GM12864 (cell line): ENCODE measurements at places on chromosomes 3 and 15.

DNA sequence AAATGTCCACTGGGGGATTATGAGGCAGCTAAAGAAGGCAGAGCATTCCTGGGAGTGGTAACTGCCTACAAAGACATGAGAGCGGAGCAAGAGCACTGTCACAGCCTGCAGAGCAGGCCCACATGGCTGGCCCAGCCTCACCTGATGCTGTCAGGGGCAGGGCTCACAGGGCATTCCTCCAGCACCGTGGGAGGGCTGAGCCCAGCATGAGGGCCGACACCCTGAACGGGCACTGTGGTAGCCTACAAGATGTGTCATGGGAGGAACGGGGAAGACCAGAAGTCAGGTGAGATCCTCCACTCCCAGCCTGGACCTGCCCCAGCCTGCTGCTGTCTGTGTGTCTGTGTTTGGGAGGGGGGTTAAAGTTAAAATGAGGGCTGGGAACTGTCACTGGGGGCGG lies 30.1 kb downstream of the CCDC12 start:
- DNase-seq = no peak

GRCh38 chr3:36738702-36739101 lies 25.7 kb downstream of the DCLK3 start:
- DNase-seq = no peak

GRCh38 chr3:171700653-171701052 lies 109.6 kb downstream of the PLD1 start:
- DNase-seq = no peak

- no peak for DNase-seq
Observed at GRCh38 chr3:19347671-19348070, 199.4 kb downstream of the KCNH8 start.

GRCh38 chr3:183534249-183534648 lies 21.3 kb downstream of the KLHL6 start:
- no peak for DNase-seq

DNA sequence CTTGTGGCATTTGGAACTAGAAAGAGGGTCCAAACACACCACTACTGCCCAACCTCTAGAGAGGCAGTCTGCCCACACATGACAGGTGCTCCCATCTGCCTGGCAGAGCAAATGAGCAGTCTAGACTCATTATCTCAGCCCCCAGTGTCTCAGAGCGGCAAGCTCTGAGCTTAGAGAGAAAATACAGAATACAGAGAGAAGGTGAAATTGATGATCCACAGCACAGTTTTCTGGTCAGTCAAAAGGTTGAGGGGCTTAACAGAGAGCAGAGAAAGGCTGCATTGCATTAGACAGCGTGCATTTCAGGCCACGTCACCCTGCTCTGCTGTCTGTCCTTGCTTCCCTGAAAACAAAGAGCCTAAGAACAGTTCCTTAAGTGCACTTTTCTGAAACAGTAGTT lies 135.1 kb downstream of the KCNMB2 start:
- no peak for DNase-seq

GRCh38 chr3:52221141-52221562 lies 4.3 kb downstream of the TLR9 start:
- DNase-seq = no peak

GRCh38 chr3:186845756-186846155 lies 3.2 kb downstream of the ADIPOQ start:
- no peak for DNase-seq

DNA sequence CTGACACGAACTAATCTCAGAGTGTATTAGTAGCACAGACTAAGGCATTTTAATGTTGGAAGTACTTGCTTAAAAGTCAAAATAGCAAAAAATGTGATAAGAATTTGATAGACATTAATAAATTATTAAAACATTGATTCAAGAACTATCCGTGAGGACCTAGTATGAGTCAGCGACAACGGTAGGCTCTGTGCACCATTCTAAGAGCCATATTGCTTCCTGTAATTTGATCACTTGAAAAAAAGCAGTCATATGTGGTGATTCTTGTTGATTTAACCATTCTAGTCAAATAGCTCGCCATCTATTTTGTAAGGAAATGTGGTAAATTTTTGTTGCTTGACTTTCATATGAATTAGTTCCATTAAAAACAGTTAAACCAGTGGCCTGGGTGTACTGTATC lies 534.9 kb upstream of the ARRDC4 start:
- no peak for DNase-seq

DNA sequence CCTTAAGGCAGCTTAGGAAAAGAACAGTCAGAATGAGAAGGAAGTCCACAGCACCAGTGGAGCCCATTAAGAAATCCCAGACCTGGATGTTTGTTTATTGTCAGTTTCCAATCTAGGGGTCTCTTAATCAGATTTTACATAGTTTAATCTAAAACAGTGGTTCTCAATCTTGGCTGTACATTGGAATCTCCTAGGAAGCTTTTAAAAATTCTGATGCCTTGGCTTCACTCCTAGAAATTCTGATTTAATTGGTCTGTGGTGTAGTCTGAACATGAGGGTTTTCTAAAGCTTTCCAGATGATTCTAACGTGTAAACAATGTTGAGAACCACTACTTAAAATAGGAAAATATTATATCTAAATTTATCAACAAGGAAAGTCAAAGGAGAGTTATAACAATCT lies 56.6 kb upstream of the SPRED1 start:
- no peak for DNase-seq

GRCh38 chr3:38646630-38647029 lies 2.9 kb downstream of the SCN5A start:
- no peak for DNase-seq

- no peak for DNase-seq
Observed at GRCh38 chr15:43828061-43828657, 1.4 kb downstream of the WDR76 start.

DNA sequence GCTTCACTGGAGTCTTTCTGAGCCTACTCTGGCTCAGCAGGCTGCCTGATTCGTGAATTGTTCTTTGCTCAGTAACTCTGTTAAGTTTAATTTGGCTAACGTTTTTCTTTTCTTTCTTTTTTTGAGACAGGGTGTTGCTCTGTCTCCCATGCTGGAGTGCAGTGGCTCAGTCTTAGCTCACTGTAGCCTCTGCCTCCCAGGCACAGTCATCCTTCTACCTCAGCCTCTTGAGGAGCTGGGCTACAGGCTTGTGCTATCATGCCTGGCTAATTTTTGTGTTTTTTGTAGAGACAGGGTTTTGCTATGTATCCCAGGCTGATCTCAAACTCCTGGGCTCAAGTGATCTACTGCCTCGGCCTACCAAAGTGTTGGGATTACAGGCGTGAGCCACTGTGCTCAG lies 165.0 kb downstream of the PEX5L start:
- no peak for DNase-seq

GRCh38 chr15:41713047-41713446 lies 52.8 kb downstream of the MGA start:
- no peak for DNase-seq

- no peak for DNase-seq
Observed at GRCh38 chr3:141093971-141094684, 43.0 kb downstream of the SPSB4 start.

GRCh38 chr3:48798998-48799397 lies 48.7 kb downstream of the PRKAR2A start:
- DNase-seq = no peak

GRCh38 chr3:116338713-116339112 lies 106.6 kb downstream of the LSAMP start:
- DNase-seq = no peak

- DNase-seq = no peak
Observed at GRCh38 chr3:52596658-52597265, 60.4 kb downstream of the UQCC5 start.

GRCh38 chr3:21290557-21290956 lies 460.5 kb downstream of the ZNF385D start:
- DNase-seq = no peak

DNA sequence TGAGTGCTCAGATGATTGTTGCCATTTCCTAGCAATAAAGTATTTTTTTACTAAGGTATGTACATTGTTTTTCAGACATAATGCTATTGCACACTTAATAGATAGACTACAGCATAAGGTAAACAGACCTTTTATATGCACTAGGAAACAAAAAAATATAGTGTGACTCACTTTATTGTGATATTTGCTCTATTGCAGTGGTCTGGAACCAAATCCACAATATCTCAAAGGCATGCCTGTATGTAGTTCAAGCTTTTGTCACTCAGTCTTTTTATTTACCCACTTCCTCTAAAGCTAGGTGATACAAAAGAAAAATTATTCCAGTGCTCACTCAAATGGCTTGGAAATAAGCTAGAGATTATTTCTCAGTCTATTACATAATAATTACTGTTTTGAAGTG lies 209.9 kb upstream of the VEPH1 start:
- DNase-seq = no peak

- no peak for DNase-seq
Observed at GRCh38 chr15:22735781-22736180, 50.7 kb upstream of the NIPA1 start.

GRCh38 chr15:61835496-61836106 lies 224.6 kb downstream of the VPS13C start:
- no peak for DNase-seq

GRCh38 chr3:29319262-29319661 lies 38.4 kb downstream of the RBMS3 start:
- peak; percentile 49 for DNase-seq

DNA sequence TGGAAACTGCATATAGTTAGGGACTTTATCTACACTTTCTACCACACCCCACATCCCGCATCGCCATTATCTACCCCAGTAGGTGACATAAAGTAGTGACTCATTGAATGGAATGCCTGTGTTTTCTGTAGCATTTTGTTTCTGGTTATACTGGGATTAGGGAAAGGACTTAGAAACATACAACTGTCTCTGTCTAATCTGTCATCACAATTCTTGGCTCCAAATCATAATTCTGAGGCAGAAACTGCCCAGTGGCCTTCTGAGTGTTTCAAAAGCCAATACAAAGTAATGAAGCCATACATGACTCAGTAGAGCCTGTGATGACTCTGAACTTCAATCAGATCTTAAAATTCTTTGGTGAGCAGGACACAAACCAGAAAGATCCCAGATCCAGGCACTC lies 115.7 kb upstream of the CHRM5 start:
- no peak for DNase-seq

- DNase-seq = no peak
Observed at GRCh38 chr15:29942548-29942947, 120.3 kb upstream of the TJP1 start.

- no peak for DNase-seq
Observed at GRCh38 chr15:27065785-27066184, 94.8 kb downstream of the GABRG3 start.

DNA sequence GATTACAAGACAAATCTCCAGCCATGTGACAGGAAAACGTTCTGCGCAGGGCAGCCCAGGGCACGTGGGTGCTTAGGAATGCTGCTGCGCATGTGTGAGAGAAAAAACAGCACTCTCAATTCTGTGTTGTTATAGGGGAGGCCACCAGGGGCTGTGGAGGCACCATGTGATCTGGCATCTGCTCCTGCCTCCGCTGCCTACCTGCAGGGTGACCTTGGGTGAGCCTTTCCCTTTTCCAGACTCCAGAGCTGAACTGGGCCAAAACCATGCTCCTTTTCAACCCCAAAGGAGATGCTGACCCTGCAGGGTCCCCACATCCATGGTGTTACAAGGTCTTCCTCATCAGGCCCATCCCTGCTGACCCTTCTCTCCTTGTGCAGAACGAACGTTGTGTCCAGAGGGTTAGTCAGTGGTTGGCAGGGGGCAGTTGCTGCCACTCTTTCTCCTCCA lies 81.5 kb upstream of the RASGRF1 start:
- no peak for DNase-seq

DNA sequence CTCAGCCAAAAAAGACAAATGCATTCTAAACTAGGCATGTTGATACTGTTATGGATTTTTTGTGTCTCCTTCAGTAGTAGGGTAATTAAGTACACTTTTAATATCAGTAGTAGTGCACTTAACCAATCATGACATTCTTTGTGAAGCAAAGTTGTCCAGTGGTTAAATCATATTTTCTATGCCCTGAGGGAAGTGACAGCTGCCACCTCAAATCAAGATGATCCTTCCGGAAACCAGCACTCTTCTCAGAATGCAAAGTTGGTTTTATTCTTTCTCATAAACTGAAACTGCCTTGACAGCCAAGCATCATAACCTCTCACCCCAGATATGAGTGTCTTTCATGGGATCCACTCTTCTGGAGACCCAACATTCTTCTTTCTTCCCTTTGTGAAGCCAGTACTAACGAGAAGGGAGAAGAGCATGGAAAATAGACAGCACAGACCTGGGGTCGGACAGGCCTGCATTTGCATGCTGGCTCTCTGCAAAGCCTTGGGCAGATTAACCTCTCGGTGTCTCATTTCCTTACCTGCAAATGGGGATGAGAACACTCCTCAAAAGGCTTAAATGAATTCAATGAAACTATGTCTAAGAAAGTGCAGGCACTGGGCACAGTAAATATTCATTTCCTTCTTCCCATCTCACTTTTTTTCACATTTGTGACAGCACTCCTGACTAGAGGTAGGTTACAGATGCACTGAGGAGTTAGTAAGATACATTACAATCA lies 13.2 kb downstream of the AAGAB start:
- DNase-seq = peak; percentile 75

- no peak for DNase-seq
Observed at GRCh38 chr15:57705746-57706404, 639 bp upstream of the POLR2M start.

GRCh38 chr3:56476771-56477170 lies 8.5 kb upstream of the ERC2 start:
- no peak for DNase-seq
